Activated CD8-positive, alpha-beta T cell treated with anti-CD3 and anti-CD28 coated beads, Interleukin-2, amount 10 ng/mL, durations not matched to agents 7 days and 5 days (primary cell): ENCODE measurements at places on chromosomes 11 and 22.

GRCh38 chr22:39467390-39467895 is 10.6 kb downstream of the MGAT3 start:
- DNase-seq, result no peak

- DNase-seq, result no peak
Observed at GRCh38 chr11:75347781-75348566, 3.5 kb downstream of the ARRB1 start.

DNA sequence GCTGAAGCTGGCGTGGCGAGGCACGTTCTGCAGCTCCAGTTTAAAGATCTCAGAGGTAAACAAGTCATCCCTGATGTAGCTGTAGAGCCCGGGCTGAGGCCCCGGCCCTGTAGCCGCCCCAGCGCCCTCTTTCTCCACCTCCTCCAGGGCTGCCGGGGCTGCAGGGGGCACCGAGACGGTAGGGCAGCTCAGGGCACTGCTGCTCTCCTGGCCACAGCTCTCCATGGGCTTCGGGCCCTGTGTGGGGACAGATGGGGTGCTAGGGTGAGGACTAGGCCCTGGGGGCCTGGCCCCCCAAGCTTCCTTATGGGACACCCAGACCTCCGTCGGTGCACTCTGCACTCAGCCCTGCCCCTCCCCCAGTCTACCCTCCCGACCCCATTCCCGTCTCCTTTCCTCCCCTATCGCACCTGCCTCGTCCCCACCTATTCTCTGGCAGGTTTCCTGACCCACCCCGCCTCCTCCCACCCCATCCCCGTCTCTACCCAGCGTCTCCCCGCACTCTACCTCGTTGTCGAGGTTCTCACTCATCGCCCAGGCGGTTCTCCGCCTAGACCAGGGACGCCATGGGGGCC is 559 bp downstream of the RANBP1 start:
- DNase-seq, result peak; percentile 31

DNA sequence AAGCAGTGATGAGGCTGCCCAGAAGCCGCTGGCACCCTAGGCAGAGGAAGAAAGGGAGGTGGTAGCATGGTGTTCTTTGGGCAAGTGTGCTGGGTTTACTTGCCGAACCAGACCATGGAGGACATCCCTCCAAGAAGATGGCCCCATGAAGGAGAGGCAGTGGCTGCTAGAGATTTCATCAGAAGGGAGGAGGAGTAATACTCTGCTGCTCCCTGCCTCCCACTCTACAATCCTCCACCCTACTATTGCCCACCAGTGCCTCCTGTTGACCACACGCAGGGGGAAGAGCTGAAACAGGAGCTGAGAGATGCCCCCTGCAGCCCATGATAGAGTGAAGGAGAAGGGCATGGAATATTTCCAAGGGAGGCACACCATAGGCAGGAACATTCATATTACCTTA is 51.0 kb upstream of the PRSS23 start:
- no peak for DNase-seq

- DNase-seq, result no peak
Observed at GRCh38 chr22:40030026-40030757, 35.4 kb downstream of the FAM83F start.

GRCh38 chr11:47355283-47356128 is 3.0 kb upstream of the MYBPC3 start:
- DNase-seq, result peak; percentile 48

DNA sequence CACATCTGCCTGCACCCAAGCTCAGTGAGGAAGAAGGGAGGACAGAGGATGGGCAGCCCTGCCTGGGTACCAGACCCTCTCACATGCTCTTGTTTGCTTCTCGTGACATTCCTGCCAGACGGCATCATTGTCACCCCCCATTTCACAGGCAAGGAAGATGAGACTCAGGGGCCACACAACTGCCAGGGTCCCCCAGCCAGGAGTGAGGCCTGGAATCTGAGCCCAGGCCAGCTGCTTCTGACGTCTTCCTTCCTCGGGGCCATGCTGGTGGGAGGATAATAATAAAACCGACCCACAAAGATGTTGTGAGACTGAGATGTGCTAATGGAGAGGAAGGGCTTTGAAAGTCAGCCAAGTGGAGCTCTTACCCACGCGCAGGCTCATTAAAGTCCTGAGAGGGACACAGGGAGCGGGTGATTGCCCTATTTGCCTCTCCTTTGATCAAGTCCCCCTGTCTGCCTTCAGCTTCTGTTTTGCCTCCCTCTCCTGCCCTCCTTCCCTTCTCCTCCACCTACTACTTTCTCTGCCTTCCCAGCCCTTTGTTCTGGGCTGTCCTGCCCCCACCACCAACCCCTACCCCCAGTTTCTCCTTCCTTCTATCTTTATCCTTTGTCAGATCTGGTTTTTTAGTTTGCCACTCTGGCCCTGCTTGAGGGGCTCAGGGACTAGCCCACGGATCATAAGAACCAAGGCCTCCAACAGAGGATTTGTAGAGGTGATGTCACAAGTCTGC is 62.7 kb downstream of the MCM5 start:
- no peak for DNase-seq

DNA sequence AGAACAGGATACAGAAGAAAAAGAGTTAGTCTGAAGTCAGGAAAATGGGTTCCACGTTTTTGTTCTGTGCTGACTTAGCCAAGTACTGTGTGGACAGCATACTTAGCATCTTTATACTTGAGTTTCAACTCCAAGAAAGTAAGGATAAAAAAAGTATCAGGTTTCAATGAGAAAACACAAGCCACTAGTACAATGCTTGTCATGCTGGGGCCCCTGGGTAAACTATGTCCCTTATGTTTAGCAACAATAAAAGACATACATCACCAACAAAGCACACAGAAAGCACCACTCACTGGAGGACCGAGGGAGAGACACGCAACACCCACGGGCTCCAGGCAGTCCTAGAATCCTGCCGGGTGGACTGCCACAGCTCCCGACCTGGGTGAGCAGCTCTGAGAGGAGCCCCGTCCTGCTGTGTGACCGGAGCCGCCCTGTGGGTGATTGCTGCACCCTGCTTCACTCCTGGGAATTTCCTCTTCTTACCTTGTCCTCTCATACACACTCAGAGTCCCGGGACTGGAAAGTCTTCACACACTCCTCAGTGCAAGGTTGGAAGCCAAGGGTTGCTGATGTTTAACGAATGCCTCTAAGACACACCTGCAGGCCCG is 890.5 kb downstream of the BRD1 start:
- no peak for DNase-seq

DNA sequence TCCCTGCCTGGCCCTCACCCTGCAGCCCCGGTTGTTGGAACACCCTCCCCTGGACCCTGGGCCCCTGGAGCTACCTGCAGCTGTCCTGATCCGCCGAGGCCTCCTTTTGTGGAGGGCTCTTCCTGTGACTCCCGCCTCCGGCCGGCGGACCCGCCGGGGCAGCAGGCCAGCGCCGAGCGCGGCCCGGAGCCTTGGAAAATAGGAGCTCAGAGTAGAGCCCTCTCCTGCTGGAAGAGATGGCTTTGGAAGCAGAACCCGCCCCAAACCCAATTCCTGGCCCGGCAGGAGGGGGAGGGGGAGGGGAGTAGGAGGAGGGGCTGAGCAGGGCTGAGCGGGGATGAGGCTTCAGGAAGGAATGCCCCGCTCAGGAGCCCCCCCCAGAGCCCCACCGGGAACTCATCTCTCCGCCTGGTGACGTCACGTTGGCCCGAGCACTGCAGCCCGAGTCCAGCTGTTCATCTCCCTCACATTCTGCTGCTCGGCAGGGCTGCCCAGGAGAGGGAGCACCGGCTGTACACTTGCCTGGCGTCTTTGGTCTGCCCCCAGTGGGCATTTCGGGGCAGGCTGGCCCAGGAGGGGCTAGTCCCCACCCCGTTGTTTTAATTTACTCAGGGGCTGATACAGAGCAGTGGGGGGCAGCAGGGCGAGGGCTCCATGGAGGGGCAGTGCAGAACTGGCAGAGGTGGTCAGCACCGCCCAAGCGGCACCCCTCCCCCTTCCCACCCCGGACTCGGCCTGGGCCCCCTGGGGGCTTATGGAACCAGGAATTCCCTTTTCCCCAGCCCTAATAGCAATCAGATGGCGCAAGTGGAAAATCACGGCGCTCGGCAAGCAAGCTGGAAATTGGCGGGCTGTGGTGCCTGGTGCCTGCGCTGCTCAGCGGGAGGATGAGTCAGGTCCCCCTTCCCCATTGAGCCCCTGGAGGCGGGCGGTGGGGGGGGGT is at the start of gene MRGPRF:
Gene MRGPRF, minus strand, starts transcription at position 238 of the 943 bp plus-strand sequence. CDS start 3,345 bp downstream, outside the sequence.
- DNase-seq, result no peak

DNA sequence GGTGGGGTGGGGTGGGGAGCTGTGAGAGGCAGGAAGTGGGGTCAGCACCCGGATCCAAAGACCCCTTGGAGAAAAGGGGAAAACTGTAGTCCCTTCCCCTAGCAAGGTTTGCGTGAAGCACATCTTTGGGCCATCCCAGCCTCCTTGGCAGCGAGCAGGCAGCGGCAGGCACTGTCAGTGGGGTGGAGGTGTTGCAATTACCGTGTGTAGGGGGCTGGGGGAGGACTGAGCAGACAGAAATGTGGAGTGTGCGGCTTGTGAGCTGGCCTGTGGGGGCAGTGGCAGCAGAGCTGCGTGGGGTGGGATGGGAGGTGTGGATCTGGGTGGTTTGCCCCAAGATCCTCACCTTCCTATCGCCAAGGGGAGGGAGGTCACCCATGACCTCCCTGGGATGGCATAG is 16.4 kb downstream of the DAGLA start:
- DNase-seq, result no peak

GRCh38 chr11:88301488-88302140 is 35.9 kb downstream of the CTSC start:
- no peak for DNase-seq

DNA sequence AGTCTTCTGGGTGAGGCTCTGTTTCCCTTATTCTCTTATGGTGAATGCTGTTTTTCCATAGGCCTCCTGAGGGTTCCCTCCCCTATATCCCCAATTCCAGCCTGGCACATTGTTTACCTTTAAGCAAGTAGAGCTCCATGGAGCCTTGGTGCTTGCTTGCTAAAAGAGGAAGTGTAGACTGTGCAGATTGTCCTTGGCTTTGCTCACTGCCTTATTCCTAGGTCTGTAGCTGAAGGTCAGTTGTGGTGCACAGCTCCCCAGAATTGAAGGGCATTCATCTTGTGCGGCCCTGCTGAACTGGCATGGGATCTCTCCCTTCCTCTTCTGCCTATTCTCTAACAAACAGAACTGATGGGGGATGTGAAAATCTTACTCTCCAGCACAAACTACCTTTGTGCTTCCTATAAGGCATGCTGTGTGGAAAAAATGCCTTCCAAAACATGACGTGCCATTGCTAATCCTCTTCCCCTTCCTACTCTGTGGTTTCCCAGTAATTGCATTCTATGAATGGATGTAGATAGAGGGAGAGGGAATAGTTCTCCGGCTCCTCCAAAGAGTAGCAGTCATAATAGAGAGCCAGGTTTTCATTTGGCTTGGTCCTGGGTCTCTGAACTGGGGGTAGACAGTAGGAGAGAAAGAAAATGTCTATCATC is 34.2 kb upstream of the PLET1 start:
- no peak for DNase-seq

DNA sequence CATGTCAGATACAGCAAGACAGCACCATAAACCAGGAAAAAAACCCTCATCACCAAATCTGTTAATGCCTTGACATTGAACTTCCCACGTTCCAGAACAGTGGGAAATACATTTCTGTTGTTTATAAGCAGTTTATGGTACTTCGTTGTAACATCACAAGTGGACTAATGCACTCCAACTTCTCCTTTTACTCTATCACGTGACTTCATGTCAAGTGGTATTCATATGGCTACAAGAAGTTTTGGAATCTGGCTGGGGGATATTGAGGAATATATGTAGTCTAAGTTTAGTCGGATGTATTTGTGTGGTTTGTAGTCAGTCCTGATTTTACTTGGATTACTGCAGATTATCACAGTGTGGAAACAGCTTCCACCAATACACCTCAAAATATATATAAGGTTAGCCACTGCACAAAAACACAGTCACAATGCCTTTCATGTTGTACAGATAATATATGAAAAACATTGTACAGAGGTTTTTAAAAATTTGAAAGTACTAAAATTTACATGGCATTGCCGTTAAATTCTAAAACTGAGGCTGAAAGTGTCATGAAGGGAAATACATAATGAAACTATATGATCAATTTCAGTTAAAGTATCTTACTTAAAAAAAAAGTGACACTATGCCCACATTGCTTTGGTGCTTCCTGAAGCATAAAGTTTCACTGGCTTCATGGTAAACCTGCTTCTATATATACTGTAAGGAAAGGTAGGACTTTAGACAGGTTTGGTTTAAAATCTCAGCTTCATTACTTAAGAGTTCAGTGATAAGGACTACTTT is 134.1 kb downstream of the CASP12 start:
- no peak for DNase-seq

- no peak for DNase-seq
Observed at GRCh38 chr11:86570451-86570850, 102.0 kb downstream of the ME3 start.

DNA sequence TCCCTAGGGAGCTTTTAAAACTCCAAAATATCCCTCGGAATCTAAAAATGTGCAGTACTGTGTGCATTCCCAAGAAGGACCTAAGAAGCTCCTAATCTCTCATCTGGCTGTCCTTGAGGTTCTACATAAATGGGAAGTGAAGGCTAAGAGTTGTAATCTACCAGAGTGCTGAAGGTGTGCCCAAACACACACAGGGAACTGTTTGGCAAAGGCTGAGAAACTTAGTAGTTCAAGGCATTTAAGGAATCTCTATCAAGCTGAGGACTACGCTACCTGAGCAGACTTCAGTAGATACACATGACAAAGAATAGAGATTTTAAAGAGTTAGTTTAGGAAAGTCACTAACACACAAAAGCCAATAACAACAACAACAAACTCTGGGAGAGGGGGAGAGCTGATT is 71.1 kb downstream of the TTC28 start:
- no peak for DNase-seq

- DNase-seq, result no peak
Observed at GRCh38 chr11:68546555-68546954, 86.0 kb downstream of the PPP6R3 start.

DNA sequence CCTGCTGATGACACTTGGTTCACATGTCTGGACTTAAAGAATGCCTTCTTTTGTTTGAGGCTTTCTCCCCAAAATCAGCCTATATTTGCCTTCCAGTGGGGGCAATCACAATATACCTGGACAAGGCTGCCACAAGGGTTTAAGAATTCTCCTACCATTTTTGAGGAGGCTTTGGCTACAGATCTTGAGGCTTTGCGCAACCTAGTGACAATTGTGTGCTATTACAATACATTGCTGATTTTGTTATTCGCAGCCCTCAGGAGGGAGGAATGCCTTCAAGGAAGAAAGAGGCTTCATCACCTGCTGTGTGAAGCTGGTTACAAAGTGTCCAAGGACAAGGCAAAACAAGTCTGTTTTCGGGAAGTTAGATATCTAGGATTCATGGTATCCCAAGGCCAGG is 50.8 kb upstream of the OR4C15 start:
- no peak for DNase-seq

DNA sequence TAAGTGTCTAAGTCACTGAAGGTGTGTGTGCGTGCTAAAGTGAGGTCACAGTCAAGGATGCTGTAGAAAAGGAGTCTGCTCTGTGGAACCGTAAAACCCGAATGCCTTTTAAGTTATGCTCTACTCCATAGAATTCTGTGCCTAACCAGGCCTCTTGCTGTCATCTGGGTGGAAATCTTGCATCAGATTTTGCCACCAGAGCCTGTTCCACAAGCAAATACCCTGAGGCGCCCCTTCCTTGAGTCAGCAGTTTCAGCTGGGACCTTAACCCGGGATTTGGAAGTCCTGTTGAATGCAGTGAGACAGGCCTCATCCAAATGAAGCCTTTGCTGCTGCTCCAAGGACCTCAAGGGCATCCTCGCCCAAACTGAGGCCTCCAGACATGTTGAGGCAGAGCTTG is 109.8 kb downstream of the WNT11 start:
- DNase-seq, result no peak
